ENCODE measurements at places on chromosomes 1 and 21.

- DNase-seq: no peak
Observed at GRCh38 chr1:64811131-64811530, 66.3 kb downstream of the RAVER2 start.

- no peak for DNase-seq
Observed at GRCh38 chr1:185837711-185838110, 103.5 kb downstream of the HMCN1 start.

DNA sequence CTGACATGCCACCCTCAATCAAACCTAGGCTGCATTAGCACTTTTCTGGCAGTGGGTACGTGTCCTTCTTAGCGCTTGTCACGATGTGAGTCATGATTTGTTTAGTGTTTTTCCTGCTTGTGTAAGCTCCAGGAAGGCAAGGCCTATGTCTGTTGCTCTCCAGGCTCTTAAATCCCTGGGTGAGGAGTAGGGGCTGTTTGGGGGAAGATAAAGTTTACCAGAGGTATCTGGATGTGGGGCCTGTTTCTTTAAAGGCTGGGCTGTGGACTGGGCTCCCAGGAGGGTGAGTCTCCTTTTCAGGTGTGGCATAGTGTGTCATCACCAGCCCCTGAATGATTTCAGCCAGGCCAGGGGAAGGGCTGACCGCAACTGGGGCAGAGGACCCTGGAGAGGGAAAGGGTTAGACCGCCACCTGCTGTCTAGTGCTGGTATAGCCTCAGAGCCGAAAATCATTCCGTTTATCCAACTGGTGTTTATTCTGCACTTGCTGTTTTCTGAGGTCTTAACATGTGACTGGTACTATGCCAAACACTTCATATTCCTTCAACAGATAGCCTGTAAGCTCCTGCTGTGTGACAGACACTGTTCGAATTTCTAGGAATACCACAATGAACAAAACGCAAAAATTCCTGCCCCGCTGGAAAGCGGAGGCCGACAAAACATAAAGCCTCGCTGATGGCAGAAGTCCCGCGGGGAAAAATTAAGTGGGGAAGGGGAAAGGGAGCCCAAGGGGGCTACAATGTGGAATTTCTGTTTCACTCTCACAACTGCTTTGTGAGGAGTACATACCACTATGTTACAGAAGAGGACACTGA, 9.7 kb downstream of the SERINC2 start:
- peak; percentile 92 for DNase-seq

DNA sequence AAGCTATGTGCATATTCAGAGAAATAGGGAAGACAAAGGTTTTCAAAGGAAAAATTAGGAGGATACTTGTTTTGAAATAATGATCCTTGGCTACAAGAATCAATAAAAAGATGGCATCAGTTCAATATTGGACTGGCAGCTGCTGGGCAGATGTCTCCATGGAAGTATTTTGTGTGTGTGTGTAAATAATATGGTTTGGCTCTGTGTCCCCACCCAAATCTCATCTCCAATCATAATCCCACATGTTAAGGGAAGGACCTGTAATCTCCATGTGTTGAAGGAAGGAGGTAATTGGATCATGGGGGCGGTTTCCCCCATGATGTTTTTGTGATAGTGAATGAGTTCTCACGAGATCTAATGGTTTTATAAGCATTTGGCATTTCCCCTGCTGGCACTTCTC, 40.4 kb upstream of the LRRC7 start:
- DNase-seq: no peak
